Renal pelvis (tissue), 12 donors: ENCODE measurements at places on chromosomes 7 and 10. TPM values are rescaled to one million over a fixed set of nuclear protein-coding genes. Genes with fewer than 3 reads are reported as not detected.

The LBX1 gene
- polyA plus RNA-seq: 0.07 TPM

GRCh38 chr10:5963591-5963990 is 13.8 kb downstream of the IL15RA start:
- no peak for DNase-seq

The IKZF1 gene
- polyA plus RNA-seq: 1.6 TPM

- DNase-seq: no peak
Measured at GRCh38 chr7:867406-868188, 8.8 kb upstream of the GET4 start.

DNA sequence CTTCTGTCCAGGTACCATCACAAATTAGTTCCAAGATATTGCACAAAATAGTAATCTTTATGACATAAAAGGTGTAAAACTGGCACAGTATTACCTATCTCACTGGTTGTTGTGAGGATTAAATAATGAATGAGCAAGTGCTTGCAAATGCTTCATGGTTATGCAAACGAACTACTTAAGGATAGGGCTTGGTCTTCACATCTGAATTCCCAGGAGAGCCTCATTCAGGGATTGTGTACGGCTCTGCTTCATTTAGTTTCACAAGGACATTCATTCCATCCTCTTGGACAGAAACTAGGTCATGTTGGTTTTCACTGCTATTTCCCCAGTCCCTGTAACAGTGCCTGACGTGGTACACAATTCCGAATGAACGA is 12.1 kb downstream of the ABCA13 start:
- no peak for DNase-seq

DNA sequence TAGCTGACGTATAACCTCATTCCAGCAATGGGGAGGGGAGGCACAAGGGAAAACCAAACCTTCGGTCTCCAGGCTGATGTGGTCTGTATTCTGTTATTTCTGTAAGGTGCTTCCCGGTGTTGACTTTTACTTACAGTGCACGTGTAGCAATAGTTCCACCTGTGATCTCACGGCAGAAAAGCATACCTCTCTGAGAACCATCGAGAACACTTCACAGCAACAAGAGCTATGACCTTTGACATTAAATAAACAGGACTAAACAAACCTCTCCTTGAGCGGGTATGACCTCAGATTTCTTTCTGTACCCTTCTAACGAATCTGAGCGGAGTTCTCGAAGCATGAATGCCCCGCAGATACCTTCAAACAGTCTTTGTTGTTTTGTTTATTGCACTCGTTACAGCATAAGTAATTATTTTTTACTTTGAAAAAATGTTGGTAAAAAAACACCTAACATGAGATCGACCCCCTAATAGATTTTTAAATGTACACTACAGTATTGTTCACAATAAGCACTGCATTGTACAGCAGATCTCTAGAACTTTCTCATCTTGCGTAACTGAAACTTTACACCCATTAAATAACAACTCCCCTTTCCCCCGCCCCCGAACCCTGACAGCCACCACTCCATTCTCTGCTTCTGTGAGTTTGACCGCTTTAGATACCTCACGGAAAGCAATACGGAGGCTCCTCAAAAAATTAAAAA is 282.3 kb downstream of the GATA3 start:
- DNase-seq: peak; percentile 46

The FAM25A gene
- polyA plus RNA-seq: not detected

The CALCR gene
- 0.88 TPM for polyA plus RNA-seq

DNA sequence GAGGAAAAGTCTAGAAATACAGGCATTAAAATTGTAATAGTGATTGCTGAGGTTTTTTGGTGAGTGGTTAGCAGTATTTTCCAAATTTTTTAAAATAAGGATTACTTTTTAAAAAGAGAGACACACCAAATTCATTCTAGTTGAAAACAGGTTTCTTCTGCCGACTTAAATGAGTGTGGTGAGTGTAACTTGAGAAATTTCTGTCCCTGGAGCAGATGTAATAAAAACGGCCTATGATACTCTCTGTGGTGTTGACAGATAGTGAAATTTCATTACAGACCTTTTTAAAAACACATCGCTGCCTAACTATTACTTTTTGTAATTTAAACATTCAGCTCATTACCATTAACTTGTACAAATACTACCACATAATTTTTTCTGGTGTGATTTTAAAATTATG is 90.1 kb downstream of the CYP51A1 start:
- no peak for DNase-seq

DNA sequence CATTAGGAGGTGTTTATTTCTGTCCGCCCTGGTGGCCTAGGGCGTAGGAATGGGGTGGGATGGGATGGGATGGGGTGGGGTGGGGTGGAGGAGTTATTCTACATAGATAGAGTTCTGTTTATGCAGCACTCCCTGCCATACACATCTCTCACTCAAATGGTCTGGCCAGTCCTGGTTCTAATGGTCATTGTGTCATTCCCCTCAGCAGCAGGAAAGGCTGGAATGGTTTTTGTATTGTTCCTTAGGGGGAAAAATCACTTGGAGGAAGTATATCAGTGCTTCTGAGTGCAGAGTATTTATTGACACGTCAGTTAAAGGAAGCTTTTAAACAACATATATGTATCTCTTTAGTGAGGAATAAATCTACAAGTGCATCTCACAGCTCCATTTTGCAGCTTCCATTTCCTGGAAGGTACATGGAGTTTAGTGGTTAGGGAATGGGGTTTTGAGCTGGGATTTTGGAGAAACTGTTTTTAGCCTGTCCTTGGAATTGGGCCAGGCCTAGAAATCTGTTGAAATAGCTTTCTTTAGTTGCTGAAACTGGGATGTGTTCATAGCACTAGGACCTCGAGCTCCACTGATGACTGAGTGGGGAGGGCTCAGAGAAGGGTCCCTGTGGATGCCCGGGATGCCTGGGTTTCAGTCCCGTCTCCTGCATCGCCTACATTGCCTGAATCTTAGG is 8.3 kb downstream of the TSPAN14 start:
- no peak for DNase-seq

DNA sequence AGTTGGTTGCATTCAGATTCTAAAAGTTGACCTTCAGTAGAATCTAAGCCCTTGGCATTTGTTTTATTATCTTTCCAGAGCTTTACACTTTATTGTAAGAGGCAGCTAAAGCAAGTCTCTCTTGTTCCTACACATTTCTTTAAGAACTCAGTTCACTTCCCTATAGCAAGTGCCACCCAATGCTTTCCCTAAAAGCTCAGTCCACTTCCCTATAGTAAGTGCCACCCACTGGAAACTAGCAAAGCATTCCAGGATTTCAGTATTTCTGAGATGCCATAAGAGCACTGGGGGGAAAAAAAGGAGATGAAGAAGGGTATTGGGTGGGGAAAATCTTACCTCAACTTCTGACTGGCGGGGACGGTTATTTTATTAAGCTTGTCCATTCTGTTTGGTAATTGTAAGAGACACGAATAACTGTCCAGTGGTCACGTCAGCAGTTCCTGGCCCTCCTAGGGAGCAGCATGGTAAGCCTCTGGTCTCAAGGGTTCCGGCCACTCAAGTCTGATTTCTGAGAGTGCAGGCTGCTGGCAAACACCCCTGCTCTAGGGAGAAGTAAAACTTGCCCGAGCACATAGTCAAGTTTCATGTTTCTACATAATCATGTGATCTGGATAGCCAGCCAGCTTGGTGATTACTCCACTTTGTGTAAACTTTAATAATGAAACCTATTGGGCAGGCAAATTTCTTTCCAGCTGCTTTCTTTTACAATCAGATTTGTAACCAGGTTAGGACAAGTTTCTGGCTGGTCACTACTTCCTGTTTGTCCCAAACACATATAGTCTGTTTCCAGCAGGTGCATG is at the start of gene BLNK:
TSS of gene BLNK (minus strand) at position 554 of the 800 bp plus-strand sequence. CDS start at position 383, 171 bp downstream.
- DNase-seq: peak; percentile 67

GRCh38 chr10:97058521-97058920 is 127.2 kb downstream of the SLIT1 start:
- no peak for DNase-seq

The BTBD16 gene
- 0.37 TPM for polyA plus RNA-seq

The SEMA3E gene
- polyA plus RNA-seq: 2.0 TPM

DNA sequence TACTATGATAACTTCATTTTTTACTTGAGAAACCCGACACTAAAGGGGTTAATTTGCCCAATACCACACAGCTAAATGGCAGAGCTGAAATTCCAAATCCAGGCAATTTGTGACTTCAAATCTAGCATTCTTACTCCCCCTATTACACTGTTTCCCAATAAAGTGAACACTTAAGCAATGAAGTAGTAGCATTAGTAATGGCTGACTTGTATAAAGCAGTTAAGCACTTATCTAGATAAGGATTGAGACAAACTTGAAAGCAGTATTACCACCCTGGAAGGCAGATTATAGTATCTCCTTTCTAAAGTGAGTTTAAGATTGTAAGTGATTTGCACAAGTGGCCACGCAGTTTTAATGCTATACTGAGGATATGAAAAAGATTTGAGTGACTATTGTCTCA is 39.3 kb downstream of the WASL start:
- DNase-seq: no peak

DNA sequence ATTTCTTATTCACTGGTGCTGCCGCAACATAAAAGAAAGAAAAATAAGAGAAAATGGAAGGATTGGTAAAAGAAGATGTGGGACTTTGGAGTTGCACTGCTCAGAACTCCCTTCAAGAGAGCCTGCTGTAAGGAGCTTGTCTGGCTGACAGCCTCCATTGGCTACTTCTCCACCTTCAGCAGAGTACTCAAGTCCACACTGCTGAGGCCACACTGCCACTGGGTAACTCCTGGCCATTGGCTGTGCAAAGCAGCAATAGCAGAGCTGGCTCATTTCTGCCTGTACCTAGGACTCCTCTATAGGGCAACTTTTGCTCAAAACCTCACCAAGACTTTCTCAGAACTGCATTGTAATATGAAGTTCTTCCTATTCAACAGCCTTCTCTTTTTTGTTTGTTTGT is 38.7 kb upstream of the PCLO start:
- no peak for DNase-seq

DNA sequence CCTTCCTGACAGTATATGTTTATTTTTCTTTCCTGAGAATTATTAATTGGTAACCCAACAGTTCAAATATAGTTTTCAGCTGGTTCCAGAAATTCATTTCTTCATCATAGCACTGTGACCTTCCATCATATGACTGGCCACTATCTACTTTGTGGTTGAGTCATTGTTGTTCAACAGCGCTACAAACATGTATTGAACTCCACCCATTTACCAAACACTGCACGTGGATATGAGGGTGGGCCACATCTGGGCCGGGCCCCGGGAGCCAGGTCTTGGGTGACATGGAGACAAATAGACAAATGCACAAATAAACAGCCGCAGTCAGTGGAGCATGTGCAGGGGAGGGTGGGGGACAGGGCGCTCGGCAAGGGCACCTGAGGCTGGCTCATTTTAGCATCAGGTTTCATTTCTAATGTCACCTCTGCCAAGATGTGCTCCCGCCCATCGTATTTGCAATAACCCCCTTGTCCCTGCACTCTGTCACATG is 24.0 kb upstream of the EEPD1 start:
- no peak for DNase-seq

DNA sequence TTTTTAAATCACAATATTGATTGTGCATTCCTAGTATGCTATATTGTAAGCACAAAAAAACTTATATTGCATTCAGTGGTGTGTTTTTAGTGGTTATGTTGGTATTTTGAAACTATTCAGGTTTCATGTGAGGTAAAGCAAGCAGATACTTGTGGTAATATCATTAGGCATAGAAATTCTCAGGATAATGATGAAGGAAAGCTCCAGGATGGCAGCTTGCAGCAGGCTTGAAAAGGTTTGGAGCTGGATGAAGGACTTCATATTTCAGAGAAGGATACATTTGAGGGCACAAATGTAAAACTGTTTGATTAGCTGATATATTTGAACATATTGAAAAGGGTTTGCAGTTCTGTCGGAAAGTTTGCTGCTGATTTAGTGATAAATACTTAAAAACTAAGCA is 17.5 kb downstream of the TRIM24 start:
- no peak for DNase-seq

- DNase-seq: no peak
Measured at GRCh38 chr10:2020836-2021235, 283.5 kb upstream of the ADARB2 start.

DNA sequence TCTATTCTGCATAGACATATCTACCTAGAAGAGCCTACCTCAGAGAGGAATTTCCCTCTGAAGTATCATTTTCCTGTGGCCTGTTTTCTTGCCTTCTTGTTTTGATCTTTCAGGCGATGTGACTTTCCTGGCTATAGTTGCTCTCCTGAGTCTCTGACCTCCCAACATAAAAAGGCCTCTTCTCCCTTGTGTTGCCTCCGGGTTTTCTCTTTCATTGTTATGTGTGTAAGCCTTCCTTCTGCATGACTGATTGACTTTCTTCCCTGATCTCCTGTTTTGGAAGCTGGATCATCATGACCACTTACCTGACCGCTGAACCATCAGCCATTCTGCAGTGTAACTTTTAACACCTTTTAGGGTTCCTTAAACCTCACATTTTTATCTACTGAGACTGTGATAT is 441.5 kb upstream of the ETV1 start:
- DNase-seq: peak; percentile 20

- DNase-seq: no peak
Measured at GRCh38 chr10:78129211-78129610, 95.5 kb downstream of the RPS24 start.

GRCh38 chr10:78438907-78439809 is 405.5 kb downstream of the RPS24 start:
- DNase-seq: no peak

DNA sequence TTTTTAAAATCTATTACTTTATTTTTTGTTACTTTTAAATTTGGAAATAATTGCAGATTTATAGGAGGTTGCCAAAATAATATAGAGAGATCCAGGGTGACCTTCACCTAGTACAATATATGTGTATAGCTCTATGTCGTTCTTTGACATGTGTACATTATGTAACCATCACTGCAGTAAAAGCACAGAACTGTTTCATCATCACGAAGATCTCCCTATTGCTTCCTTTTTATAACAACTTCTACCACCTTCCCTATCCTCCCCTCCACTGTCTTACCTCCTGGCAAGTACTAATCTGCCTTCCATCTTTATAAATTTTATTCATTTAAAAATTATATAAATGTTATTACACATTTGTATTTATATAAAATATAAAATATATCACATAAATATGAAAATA is 251.0 kb downstream of the AUTS2 start:
- DNase-seq: no peak

- DNase-seq: no peak
Measured at GRCh38 chr7:100957832-100958421, 8.6 kb downstream of the MUC3A start.

The SNX10 gene
- 18.5 TPM for polyA plus RNA-seq

The OR2A7 gene
- 21.1 TPM for polyA plus RNA-seq

GRCh38 chr10:71817831-71818655 is 33.0 kb downstream of the PSAP start:
- no peak for DNase-seq

DNA sequence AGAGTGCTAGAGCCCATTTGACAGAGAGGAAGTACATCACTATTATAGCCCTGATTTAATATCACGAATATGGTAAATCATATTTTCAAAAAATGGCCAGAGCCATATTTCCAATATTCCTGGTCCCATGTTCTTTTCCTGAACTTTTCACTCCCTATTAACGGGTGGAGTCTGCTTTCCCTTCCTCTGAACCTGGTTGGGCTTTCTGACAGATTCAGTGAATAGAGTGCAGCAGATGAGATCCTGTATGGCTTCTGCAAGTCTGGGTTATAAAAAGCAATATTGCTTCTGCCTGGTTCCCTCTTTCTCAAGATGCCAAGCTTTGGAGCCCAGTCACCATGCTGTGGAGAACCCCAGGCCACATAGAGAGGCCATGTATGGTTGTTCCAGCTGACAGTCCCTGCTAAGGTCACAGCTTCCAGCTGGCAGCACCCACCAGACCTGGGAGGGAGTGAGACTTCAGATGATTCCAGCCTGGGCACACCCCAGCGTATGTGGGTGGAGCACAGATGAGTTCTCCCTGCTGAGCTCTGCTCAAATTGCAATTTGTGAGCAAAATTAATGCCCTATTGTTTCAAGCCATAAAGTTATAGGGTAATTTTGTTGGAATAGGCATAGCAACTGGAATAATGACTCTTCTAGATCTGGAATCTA is 17.9 kb upstream of the CHCHD3 start:
- no peak for DNase-seq

The SLC13A4 gene
- 3.1 TPM for polyA plus RNA-seq
